ENCODE measurements at places on chromosomes 1 and 21.

- peak; percentile 93 for DNase-seq
Observed at GRCh38 chr1:202291961-202292712, 49.6 kb downstream of the UBE2T start.

DNA sequence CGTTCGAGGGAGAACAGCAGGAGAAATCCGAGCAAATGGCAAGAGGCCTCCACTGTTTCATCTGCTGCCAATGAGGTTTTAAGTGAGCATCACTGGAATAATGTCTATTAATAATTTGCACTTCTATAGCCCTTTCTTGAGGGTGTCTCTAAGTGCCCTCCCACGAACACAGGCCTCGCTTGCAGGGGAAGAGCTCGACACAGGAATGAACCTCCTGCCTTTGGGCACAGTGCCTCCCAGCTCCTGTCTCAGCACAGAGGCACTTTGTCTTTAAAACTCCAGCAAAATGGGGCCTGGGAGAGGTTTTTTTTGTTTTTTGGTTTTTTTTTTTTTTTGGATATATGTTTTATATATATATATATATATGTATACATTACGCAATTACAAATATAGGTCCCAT is 56.6 kb downstream of the OLIG1 start:
- no peak for DNase-seq

DNA sequence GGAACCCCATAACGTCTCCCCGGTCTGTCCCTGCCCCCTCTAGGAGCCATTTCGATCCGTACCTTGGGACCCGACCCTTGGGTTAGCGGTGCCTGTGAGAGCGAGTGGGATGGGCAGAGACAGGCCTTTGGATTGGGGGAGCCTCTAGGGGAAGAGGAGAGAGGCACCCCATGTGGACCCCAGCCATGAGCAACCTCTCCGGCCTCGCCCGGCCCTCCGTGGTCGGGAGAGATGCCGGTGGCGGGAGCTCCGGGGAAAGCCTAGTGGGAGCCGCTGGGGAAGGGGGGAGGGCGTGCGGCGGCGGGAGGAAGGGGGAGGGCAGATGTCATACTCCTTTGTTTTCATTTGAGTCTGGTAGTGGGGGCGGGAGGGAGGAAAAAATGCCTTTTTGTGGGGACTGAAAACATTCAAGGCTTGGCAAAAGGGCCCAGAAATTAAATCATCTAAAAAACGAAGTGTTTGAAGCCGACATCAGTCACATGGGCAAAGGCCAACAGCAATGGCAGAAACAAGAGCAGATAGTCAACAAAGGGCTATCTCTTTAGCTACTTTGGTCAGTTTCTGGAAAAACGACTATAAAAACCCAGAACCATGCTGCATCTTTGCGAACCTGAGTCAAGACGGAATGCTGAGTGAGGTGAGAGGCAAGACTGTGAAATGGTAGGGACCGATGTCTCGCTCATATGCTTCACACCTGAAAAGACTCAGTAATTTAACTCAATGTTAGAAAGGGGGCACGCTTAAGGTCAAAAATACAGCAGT is 758 bp downstream of the PTBP2 start:
- peak; percentile 66 for DNase-seq

DNA sequence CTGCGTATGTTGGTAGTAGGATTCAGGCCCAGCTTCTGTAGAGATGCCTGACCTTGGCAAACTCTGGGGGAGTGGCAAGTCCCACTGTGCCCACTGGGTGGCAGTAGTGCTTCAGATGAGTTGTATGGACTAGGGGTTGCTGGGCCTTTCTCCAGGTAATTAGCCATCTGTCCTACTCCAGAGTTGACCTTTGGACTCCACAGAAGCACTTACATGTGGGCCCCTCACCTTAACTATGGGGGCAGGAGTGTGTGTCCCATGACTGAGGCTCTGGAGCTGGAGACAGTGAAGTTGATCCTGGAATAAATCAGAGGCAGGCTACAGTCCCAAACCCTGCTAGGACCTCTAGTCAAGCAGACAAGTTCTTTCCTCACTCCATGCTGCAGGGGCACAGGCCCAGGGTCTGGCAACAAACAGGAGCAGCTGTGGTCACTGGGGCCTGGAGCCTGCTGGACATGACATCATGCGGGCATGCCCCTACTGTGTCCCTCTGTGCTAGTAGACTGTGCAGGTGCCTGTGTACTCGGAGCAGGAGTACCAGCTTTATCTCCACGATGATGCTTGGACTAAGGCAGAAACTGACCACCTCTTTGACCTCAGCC is 4.6 kb downstream of the DMAP1 start:
- DNase-seq, result peak; percentile 74

- DNase-seq, result peak; percentile 77
Observed at GRCh38 chr21:31198575-31198974, 145.5 kb downstream of the TIAM1 start.

DNA sequence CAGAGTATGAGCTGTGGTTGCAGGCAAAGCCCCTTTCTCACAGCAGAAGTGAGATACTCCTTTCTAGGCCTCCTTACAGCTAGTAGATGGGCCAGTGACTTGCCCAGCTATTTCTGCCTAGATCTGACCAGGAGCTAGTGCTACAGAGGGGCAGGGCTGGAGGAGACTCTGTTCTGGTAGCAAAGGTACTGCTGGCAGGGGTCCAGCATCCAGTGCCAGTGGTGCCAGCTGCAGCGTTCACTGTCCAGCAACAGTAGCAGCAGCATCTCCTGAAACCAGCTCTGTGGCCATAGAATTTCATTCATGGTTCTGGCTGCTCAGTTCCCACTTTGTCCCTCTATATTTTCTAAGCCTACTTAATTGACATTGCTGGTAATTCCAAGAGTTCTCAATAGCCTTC is 62.5 kb upstream of the CNN3 start:
- DNase-seq, result no peak

DNA sequence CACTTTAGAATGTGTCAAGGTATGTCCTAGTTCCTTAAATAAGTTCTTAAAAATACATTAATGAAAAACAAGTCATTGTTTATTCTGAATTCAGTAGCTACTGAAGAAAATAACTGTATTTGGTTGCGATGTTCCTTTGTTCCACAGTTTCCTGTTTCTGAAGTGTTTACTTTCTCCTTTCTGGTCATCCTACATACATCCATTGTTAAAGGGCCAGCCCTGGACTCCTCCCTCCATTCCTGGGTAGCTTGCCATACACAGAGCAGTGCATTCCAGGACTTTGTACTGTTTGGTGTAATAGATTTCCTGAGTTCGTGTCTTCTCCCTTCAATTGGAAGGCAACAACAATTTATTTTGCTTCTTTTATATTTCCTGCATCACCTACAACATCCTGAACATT is 845.4 kb upstream of the CXADR start:
- peak; percentile 46 for DNase-seq

- peak; percentile 69 for DNase-seq
Observed at GRCh38 chr1:65170511-65171142, 22.6 kb downstream of the AK4 start.

Data from cardiac fibroblast (primary cell).